ENCODE measurements at places on chromosomes 4 and X. TPM values are rescaled to one million over a fixed set of nuclear protein-coding genes. Genes with fewer than 3 reads are reported as not detected.

The DAPP1 gene
- 48.1 TPM for total RNA-seq

The HELT gene
- not detected for total RNA-seq

The SPINK2 gene
- total RNA-seq = not detected

The ENPEP gene
- total RNA-seq = not detected

DNA sequence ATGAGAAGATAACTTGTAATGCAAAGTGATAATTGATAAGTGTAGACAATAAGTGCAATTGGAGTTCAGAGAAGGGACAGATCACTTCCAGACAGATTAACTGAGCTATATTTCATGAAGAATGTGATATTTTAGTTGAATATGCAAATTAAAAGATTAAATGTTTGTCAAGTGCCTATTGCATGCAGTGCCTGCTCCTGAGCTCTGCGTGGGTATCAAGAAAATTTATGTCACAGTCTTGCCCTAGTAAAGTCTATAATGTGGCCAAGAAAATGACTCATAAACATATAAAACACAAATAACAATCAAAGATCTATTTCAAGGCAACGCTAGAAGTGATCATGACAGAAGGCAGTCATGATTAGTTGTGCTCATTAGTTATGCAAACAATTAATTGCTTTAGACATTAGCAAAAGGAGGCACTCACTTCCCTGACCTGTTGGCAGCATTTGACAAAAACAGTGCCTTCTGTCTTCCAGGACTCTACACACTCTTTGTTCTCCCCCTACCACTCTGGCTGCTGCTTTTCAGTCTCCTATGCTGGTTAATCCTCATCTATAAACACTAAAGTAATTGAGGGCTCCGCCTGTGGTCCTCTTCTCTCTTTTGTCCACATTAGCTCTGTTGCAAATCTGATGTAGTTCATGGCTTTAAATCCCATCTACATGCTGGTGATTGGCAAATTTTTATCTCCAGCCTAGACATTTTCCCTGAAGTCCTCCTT is 47.7 kb downstream of the ARHGEF38 start:
- H3K27me3 ChIP-seq = peaks cover 13% of the 10 kb centered on the region
- H3K4me1 ChIP-seq = no peaks in the 10 kb centered on the region

DNA sequence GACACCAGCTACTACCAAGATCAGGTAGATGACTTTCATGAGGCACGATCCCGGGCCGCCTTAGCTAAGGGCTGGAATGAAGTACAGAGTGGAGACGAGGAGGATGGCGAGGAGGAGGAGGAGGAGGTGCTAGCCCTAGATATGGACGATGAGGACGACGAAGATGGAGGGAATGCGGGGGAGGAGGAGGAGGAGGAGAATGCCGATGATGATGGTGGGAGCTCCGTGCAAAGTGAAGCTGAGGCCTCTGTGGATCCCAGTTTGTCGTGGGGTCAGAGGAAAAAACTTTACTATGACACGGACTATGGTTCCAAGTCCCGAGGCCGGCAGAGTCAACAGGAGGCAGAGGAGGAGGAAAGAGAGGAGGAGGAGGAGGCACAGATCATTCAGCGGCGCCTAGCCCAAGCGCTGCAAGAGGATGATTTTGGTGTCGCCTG is 481 bp downstream of the UTP3 start:
- peak overlapping the region; percentile 100 for H3K27ac ChIP-seq
- H3K27me3 ChIP-seq = no peaks in the 10 kb centered on the region
- peaks cover 43% of the 10 kb centered on the region for H3K4me1 ChIP-seq

- no peak overlapping the region for H3K4me3 ChIP-seq
- H3K36me3 ChIP-seq = peaks cover 3% of the 10 kb centered on the region
- H3K27ac ChIP-seq = peak overlapping the region; percentile 60
- peaks cover 16% of the 10 kb centered on the region for H3K4me1 ChIP-seq
- DNase-seq = no peak
These were observed 90.6 kb upstream of the MAB21L2 start for GRCh38 chr4:150491132-150492049.

DNA sequence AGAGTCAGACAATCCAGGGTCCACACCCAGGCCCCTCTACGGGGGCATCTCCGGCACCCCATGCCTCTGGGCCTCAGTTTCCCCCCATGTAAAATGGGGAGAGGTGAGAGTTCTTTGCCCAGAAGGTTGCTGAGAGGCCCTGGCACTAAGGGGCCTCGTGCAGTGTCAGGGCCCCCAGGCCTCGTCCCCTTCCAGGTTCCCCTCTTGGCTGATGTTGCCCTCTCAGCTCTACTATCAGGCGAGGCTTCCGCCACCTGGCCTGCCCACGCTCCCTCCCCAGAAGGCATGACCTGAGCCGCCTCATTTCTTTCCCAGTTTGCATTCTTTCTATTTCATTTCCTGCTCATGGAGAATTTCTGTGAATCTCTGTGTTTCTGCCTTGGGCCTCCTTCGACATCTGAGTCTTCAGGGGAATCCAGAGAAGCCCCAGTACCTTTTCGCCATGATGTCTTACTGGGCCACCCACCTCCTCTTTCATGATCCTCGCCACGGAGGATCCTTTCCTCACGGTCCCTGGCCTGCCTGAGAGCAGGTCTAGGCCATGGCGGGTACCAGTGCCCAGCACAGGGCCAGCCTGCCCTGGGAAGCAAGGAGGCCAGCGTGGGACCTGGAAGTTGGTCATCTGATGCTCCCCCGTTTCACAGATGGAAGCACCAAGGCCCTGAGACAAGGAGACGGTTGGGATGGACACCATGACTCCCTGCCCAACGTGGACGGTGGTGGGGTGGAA is 21.9 kb upstream of the MRFAP1 start:
- DNase-seq = no peak
- no peaks in the 10 kb centered on the region for H3K4me1 ChIP-seq
- H3K4me3 ChIP-seq = no peak overlapping the region
- no peak overlapping the region for H3K27ac ChIP-seq
- H3K27me3 ChIP-seq = no peaks in the 10 kb centered on the region
- peaks cover 2% of the 10 kb centered on the region for H3K36me3 ChIP-seq

DNA sequence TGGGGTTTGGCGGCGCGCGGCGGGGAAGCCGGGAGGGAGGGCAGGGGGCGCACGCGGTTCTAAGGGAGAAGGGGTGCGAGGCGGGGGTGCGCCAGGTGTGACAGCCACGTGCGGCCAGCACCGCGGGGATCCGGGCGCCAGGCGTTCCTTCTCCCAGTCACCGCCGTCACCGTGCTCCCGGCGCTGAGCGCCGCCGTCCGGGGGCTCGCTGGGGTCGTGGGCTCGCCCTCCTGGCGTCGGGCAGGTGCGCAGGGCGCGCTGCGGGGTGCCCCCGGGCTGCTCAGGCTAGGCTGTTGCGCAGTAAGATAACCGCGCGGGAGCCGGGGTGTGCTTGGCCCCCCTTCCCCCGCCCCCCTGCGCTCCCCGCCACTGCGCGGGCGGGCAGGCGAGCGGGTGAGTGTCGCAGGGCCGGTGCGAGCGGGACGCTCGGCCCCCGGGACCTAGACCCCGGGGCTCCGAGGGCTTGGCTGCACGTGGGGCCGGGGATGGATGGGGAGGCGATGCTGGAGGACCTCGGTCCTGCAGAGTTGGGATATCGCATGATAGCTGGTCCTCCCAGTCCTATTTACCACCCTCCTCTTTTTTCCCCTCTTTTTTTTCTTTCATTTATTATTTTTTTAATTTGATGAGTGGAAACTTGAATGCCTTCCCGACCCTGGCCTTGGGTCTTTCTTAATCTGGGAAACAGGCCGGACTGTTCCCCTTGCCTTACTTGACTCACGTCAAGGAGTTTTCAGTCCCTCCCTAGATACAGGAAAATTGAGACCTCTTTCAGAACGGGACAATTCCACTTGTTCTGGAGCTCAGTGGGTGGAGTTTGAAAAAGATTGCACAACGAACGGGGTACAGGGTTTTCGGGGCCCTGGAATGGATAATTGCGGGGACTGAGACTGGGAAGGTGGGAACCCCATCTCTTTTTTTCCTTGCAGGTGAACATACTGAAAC is 797 bp downstream of the TXLNG start:
- DNase-seq = peak; percentile 45
- peaks cover 16% of the 10 kb centered on the region for H3K4me1 ChIP-seq
- H3K27ac ChIP-seq = peak overlapping the region; percentile 79
- H3K4me3 ChIP-seq = peak overlapping the region; percentile 95
- no peaks in the 10 kb centered on the region for H3K27me3 ChIP-seq

- H3K27ac ChIP-seq = no peak overlapping the region
- no peak overlapping the region for H3K4me3 ChIP-seq
- H3K36me3 ChIP-seq = peaks cover 6% of the 10 kb centered on the region
- no peaks in the 10 kb centered on the region for H3K4me1 ChIP-seq
- H3K27me3 ChIP-seq = no peaks in the 10 kb centered on the region
- DNase-seq = no peak
These were observed 115.9 kb downstream of the CPZ start for GRCh38 chr4:8708401-8709021.

- no peaks in the 10 kb centered on the region for H3K4me1 ChIP-seq
- DNase-seq = no peak
- no peak overlapping the region for H3K27ac ChIP-seq
- H3K27me3 ChIP-seq = no peaks in the 10 kb centered on the region
- H3K4me3 ChIP-seq = no peak overlapping the region
- no peaks in the 10 kb centered on the region for H3K36me3 ChIP-seq
These were observed 43.9 kb downstream of the RASSF6 start for GRCh38 chr4:73576381-73576780.

GRCh38 chr4:103786014-103786413 is 66.2 kb upstream of the TACR3 start:
- DNase-seq = peak; percentile 7
- H3K27ac ChIP-seq = no peak overlapping the region
- H3K36me3 ChIP-seq = peaks cover 2% of the 10 kb centered on the region
- H3K4me1 ChIP-seq = no peaks in the 10 kb centered on the region
- no peaks in the 10 kb centered on the region for H3K27me3 ChIP-seq

- no peaks in the 10 kb centered on the region for H3K36me3 ChIP-seq
- H3K27ac ChIP-seq = no peak overlapping the region
- H3K27me3 ChIP-seq = peaks cover 8% of the 10 kb centered on the region
- DNase-seq = no peak
- H3K4me1 ChIP-seq = no peaks in the 10 kb centered on the region
These were observed 38.5 kb downstream of the GYG2 start for GRCh38 chrX:2867206-2867605.

All from activated T-cell treated with anti-CD3 and anti-CD28 coated beads, Interleukin-2, amount 50 U/mL, for 72 hours (primary cell).